ENCODE measurements at places on chromosomes 16 and 17.
A peak's percentile ranks its signal among the peaks of the same experiment; 100 is the strongest.

DNA sequence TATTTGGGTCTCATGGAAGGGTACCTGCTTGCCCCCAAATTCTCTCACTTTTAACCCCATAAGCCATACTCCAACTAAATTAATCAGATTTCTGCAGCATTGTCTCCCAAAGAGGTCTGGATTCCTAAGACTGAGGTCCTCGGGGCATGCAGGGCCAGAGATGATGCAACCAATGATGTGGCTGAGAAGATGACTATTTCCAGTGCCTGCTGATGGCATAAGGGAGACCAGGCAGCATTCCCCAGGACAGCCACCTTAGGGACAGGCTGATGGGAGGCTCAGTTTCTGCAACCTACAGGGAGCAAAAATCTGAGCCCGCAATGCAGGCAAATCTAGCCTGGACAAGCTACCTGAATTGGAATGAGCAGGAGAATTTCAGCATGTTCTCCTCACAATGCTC lies 76.8 kb upstream of the ASIC2 start:
- no peak for DNase-seq

DNA sequence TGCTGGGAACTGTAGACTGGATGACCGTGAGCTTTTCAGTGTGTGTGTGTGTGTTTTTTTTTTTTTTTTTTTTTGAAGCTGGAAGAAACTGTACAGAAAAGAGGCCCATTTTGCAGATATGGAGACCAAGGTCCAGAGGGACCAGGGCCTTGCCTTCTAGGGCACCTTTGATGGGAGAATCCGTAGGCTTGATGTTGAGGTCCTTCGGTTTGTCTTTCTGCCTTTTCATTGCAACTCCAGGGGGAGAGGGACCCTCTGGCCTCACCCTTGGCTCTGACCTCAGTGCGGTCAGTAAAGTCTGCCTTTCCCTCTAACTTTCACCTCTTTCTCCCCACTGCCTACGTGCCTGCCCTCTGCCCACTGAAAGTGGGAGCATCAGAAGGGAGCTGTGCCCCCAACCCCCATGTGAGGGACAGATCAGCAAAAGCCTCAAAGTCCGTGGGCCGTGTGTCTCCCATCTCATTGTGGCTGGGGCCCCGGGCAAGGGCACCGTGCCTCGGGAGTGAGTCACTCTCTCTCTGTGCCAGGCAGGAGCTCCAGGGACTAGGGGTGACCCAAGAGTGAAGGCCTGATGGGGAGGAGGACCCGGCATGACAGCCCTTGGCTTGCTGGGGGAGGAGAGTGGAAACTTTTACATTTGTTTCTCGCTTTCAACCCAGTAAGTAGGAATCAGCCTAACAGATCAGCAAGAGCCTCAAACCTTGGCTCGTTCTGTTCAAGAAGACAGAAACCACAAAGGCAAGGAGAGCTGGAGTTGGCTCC lies 123.6 kb downstream of the CMIP start:
- peak; percentile 82 for DNase-seq

DNA sequence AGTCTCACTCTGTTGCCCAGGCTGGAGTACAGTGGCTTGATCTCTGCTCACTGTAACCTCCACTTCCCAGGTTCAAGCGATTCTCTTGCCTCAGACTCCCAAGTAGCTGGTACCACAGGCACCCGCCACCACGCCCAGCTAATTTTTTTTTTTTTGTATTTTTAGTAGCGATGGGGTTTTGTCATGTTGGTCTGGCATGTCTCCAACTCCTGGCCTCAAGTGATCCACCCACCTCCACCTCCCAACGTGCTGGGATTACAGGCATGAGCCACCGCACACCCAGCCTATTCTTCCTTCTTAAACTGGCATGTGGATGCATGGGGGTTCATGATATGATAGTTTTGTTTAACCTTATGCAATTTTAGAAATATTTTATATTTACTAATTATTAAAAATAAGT lies 39.4 kb upstream of the VWA3A start:
- no peak for DNase-seq

- no peak for DNase-seq
These were observed 152.5 kb downstream of the LGALS9B start for GRCh38 chr17:20314834-20315233.

GRCh38 chr17:40425741-40426140 lies 8.0 kb upstream of the TOP2A start:
- DNase-seq: no peak

DNA sequence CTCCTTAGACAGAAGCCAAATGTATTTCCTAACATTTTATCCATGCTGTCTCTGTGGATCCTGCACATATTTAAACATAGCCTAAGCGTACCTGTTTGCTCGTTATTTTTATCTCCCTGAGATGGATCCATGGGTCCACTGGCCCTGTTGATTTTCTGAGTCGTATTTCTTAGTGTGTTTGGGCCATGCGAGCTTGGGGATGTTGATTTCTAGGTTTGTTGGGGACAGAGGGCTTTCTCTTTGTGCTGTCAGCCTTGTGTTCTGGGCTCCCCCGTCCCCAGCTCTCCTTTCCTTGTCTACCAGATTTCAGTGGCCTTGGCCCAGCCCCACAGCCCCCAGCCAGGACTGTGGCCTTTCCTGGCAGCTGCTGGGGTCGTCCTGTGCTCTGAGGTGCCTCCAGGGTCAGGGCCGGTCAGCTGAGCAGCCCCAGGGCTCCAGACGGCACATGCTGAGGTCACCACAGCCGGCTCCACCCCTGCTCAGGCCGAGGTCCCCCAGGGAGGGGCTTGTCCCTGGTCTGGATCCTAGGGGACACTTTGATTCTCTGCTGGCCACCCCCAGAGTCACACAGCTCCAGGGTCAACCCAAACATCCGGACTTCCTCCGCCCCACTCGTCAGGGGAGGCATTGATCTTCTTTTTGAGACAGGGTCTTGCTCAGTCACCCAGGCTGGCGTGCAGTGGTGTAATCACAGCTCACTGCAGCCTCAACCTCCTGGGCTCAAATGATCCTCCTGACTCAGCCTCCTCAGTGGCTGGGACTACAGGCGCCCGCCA lies 4.4 kb downstream of the SSTR5 start:
- no peak for DNase-seq

DNA sequence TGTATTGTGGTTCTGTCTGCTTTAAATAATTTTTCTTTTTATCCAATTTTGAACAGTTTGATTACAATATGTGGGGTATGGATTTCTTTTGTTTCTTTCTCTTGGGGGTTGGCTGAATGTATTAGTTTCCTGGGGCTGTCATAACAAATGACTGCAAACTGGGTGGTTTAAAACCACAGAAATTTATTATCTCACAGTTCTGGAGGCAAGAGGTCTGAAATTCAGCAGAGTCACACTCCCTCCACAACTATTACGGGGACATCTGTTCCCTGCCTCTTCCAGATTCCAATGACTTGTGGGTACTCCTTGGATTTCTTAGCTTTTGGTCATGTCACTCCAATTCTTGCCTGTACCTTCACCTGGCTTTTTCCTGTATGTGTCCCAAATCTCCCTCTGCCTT lies 23.7 kb downstream of the COX11 start:
- DNase-seq: no peak

DNA sequence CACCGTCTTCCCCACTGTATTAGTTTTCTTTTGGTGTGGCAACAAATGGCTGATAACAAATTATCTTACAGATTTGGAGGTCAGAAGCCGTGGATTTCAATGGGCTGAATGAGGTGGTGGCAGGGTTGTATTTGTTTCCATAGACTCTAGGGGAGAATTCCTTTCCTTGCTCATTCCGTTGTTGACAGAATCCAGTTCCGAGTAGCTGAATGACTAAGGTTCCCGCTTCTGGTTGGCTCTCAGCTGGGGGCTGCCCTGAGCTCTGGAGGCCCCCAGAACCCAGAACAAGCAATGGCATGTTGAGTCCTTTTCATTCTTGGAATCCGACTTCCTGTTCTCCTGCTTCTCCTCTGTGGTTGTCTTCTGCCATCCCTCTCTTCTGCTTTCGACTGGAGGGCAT lies 280.4 kb downstream of the SNX29 start:
- no peak for DNase-seq

- DNase-seq: no peak
These were observed 18.8 kb upstream of the MMD start for GRCh38 chr17:55440391-55440790.

DNA sequence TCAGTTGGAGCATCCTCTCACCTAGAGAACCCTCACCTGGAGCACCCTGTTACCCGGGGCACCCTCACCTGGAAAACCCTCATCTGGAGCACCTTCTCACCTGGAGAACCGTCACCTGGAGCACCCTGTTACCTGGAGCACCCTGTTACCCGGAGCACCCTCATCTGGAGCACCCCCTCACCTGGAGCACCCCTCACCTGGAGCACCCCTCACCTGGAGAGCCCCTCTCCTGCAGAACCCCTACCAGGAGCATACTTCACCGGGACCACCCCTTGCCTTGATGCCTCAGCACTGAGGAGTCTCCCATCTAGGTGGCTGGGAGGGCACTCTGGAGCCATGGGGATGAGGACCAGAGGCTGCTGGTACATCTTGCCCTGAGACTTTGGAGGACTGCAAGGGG lies 3.4 kb upstream of the FBXL16 start:
- no peak for DNase-seq

DNA sequence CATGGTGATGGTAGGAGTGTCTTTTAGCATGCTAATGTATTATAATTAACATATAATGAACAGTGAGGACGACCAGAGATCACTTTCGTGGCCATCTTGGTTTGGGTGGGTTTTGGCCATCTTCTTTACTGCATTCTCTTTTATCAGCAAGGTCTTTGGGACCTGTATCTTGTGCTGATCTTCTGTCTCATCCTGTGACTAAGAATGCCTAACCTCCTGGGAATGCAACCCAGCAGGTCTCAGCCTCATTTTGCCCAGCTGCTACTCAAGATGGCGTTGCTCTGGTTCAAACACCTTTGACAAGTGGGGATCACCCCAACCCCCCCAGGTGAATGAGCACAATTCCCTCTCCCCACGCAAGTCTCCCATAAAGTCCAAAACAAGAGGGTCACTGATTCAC lies 49.3 kb upstream of the ETV4 start:
- DNase-seq: no peak

DNA sequence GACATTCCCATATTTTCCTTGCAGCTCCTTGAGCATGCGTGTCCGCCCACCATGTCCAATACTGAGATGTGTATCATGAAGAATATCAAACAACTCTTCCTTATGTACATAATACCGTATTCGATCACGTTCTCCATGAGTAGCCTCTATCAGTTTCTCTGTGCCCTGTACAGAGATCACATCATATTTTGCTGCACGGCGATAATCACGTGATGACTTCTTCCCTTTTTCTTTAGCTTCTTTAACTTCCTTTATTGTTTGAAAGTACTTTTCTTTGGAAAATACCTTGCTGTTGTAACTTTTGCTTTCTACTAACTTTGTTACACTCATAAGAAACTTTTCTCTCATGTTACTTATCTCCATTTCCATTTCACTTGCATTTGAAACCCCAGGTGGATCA lies 6.6 kb downstream of the KRABD2 start:
- no peak for DNase-seq

- DNase-seq: no peak
These were observed 85.2 kb downstream of the SDR42E1 start for GRCh38 chr16:81926036-81926435.

- no peak for DNase-seq
These were observed 268.7 kb upstream of the CDH5 start for GRCh38 chr16:66097751-66098150.

GRCh38 chr17:80228477-80228876 lies 8.2 kb downstream of the SLC26A11 start:
- no peak for DNase-seq

GRCh38 chr16:6527646-6528045 lies 805.0 kb upstream of the RBFOX1 start:
- no peak for DNase-seq

- no peak for DNase-seq
These were observed 474.3 kb upstream of the TOM1L1 start for GRCh38 chr17:54426296-54426886.

DNA sequence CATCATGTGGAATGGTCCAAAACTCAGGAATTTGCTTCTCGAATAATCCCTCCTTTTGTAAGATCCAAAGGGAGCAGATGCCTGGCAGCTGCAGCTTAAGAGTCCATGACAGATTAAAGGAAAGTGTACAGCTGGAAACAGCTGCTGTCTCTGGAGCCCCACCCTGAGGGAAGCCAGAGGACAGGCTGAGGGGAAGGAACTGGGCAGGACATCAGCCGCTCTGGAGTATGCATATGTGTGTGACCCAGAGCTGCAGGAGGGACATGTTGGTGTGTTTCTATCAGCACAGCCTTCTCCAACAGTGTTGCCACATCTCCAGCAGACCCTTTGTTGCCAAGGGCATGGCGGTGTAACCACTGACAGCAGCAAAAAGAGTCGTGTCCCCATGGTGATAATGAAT lies 46.2 kb downstream of the CYB561 start:
- no peak for DNase-seq

DNA sequence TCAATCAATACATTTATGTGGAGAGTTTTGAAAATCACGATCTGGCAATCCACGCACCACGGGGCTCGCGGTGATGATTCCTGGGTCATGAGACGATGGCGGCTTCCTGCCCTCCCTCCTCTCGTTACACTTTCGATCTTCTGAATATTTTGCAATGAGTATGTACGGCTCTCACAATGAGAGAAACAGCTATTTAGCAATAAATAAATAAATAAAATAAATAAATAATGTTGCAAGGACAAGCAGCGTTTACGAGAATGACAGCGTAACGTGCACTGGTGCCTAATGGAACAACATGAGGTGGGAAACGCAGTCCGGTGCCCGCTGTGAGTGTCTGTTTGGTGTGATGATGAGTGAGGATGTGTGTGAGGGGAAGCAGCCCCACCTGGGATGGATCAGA lies 46.7 kb upstream of the JPH3 start:
- no peak for DNase-seq

GRCh38 chr16:57643147-57643874 lies 14.9 kb downstream of the ADGRG1 start:
- no peak for DNase-seq

GRCh38 chr16:70611785-70612303 lies 34.5 kb upstream of the IL34 start:
- DNase-seq: no peak

GRCh38 chr16:47507701-47508100 lies 46.6 kb downstream of the PHKB start:
- DNase-seq: no peak

DNA sequence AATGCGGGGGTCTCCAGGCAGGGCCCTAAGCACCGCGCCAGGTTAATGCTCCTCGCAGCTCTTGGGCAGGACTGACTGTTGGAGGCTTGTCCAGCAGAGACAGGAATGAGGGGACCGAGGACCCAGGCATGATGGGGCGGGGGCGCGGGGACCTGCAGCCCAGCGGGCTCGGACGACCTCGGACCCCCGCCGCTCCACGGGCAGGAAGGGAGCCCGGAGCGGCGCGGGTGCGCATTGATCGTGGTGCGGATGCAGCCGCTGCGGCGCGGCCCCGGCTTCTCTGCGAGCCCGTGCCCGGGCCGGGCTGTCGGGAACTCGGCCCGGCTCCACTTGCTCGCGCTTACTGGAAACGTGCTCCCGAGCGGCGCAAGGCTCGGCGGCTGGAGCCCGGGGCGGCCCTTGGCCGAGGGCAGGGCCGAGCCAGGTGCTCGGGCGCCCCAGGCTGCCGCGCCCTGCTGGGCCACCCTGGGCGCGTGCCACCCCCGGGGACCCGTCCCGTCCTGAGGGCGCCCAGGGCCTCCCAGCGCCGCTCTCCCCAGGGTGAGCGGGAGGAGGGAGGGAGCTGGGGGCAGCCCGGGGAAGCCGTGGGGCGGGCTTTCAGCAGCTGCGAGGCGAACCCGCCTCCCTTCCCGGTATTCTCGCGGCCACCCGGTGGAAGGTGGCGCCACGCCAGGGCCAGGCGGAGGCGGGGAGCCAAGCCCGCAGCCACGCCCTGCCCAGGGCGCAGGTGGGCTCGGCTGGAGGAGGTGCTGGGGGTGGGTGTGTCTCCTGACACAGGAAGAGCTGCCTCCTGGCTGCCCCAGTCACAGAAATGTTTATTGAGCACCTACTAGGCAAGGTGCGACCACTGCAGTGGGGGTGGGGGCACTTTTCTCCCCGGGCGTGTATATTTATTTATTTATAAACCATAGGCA lies 45.9 kb downstream of the SOCS3 start:
- DNase-seq: peak; percentile 87

All from stimulated activated CD4-positive, alpha-beta T cell treated with anti-CD3 and anti-CD28 coated beads, Interleukin-15, amount 100 ng/mL, for 24 hours (primary cell).